ENCODE measurements at places on chromosomes 4 and X.

DNA sequence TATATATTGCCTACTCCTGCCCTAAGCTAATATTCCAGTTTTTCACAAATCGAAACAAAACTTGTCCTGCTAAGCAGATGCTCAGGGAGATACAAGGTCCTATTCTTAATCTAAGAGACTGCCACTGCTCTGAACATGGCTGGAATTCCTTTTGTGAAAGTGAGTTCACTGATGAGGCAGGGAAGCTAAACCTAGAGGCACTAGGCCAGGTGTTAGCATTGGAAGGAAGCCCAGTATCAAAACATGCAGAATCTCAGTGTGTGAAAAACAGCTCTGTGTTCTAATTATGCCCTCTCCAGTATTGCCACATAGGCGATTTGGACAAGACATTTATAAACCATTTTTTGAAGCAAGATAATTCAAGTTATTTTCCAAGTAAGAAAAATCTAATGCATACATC is 47.6 kb downstream of the ABCG2 start:
- DNase-seq = no peak

DNA sequence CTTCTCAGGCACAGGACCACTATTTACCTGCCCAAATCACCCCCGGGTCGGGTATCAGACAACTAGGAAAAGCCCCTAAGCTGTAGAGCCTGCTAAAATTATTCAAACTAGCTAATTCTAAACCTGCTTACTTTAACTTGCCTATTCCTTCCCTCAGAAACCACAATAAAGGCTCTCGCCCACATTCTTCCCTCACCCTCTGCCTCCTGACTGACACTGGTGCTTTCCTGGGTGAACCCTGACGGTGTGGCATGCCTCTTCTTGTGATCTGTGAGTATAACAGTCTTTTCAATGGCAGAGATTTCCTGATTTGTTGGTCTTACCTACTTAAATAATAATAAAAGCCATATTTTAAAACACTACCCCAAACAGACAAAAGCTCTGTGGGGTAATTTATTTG is 242.1 kb upstream of the ZCCHC13 start:
- no peak for DNase-seq

- DNase-seq = no peak
These were observed 314.5 kb downstream of the GPAT3 start for GRCh38 chr4:83850435-83850834.

- no peak for DNase-seq
These were observed 37.3 kb upstream of the MBTPS2 start for GRCh38 chrX:21802054-21802670.

- DNase-seq = no peak
These were observed 241.1 kb downstream of the MAPK10 start for GRCh38 chr4:86118711-86119110.

DNA sequence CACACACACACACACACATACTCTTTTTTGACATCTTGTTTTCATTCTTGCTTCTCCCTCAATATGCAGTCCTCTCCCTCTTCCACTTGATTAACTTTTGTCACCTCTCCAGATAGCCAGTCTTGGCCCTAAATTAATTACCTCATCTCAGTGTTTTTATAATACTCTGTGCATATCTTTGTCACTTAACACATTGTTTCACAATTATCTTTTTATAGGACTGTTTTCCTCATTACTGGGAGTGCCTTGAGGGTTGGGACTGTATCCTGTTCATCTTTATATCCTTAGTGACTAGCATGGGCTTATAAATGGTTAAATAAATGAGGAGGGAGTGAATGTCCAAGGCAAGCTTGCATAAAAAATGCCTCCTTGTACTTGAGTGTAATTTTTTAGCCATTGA is 33.1 kb downstream of the SYNPO2 start:
- no peak for DNase-seq

DNA sequence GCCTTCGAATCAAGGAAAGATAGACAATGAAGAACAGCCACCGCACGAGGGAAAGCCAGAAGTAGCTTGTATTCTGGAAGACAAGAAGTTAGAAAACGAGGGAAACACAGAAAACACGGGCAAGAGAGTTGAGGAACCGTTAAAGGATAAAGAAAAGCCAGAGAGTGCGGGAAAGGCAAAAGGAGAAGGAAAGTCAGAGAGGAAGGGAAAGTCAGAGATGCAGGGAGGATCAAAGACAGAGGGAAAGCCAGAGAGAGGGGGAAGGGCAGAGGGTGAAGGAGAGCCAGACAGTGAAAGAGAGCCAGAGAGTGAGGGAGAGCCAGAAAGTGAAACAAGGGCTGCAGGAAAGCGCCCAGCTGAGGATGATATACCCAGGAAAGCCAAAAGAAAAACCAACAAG is 1.4 kb downstream of the TCEAL2 start:
- no peak for DNase-seq
